ENCODE measurements at places on chromosomes 1 and 21.
A peak's percentile ranks its signal among the peaks of the same experiment; 100 is the strongest.

- DNase-seq: no peak
Observed at GRCh38 chr1:25217015-25217414, 15.3 kb downstream of the SYF2 start.

DNA sequence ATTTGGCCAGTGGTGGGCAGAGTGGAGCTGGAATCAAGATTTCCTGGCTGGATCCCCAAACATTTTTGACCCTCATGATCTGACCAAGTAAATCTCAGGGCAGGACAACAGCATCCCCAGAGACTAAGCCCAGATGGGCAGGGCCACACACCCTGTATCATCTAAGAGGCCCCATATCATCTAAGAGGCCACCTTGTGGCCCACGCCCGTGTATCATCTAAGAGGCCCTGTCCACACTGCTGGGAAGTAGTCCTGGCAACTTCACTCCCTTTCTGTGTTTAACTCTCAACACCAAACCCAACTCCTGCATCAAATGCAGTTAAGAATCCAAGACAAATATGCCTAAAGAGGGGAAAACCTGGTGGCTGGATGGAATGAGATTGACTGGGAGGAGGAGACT, 81.6 kb upstream of the SSX2IP start:
- no peak for DNase-seq

DNA sequence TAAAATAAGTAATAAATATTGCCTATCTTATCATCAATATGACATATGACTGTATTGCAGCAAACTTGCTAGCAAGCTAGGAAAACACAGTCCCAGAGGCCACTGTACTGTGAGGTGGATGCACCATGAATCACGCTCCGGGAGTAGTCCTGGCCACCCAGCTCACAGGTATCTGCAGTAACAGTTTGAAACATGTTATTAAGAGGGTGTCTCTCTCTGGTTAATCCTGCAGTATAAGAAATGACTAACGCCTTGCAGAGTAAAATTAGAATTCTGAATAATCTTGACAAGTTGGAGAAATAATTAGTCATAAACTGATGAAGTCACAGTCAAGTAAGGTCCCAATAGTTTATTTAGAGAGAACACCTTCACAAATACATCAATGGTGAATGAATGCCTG, 34.0 kb upstream of the DPT start:
- DNase-seq: no peak

- no peak for DNase-seq
Observed at GRCh38 chr1:24513706-24514105, 11.1 kb downstream of the RCAN3 start.

DNA sequence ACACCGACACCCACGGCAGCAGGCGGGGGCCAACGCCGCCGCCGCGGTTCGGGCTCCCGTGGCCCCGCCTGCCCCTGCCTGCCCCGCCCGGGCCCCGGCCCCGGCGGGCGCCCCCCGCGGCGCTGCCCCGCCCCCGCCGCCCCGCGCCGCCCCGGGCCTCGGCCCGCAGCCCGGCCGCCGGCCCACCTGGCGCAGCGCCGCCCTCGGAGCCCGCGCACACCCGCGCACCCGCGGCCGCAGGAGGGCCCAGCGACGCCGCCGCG, at the start of gene WNT3A:
Gene WNT3A, plus strand, starts transcription at position 213 of the 263 bp plus-strand sequence. CDS start 131 bp downstream, outside the sequence.
- no peak for DNase-seq

GRCh38 chr1:112706505-112707220, at the start of gene RHOC:
TSS of gene RHOC (minus strand) at chr1:112707127. CDS start at chr1:112703799, 3,328 bp downstream.
- DNase-seq: peak; percentile 55

GRCh38 chr1:114386129-114387009, 124.6 kb downstream of the TRIM33 start:
- DNase-seq: no peak

- DNase-seq: no peak
Observed at GRCh38 chr1:11929849-11930248, 3.6 kb upstream of the KIAA2013 start.

DNA sequence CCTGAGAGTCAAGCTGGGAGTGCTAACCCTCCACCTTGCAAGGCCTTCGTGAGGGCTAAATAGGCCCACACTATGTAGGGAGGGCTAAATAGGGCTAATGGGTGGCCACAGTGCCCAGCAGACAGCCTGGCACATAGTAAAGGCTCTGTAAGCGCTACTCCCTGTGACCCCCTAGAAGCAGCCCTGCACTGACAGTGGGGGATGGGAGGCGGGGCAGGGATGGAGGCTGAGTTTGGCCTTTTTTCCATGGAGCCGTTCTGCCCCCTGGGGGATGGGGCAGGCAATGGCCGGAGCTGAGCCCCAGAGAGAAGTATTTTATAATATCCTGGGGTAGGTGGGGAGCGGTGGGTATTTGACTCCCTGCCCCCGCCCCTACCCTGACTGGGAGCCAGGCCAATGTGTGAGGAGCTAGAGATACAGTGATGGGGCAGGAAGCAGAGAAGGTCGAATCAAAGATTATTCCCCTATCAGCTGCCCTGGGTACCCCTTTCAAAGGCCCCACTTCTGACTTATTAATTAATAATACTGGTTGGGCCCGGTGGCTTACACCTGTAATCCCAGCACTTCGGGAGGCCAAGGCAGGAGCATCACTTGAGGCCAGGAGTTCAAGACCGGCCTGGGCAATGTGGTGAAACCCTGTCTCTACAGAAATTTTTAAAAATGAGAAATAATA, 42.3 kb downstream of the LACTBL1 start:
- DNase-seq: no peak

DNA sequence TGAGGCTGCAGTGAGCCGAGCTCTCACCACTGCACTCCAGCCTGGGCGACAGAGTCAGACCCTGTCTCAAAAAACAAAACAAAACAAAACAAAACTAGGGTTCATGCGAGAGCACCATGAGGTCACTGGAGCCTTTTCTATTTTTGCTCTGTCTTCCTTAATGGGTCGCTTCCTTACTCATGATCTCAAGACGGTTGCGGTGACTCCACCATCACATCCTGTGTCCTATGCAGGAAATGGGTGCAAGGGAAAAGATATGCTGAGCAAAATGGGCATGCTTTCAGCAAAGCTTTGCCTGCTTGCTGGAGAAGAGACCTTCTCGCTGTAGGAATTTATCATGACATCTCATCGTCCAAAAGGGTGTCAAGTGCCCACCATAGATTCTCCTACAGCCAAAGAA, 36.4 kb downstream of the WNT9A start:
- DNase-seq: no peak

GRCh38 chr1:215523128-215523861, 43.8 kb upstream of the KCTD3 start:
- no peak for DNase-seq

All from NK-92 treated with Interleukin-12 subunit alpha and Interleukin-12 subunit beta, amount 100 ng/mL, for 24 hours (cell line).